ENCODE measurements at places on chromosomes 2 and 18.

DNA sequence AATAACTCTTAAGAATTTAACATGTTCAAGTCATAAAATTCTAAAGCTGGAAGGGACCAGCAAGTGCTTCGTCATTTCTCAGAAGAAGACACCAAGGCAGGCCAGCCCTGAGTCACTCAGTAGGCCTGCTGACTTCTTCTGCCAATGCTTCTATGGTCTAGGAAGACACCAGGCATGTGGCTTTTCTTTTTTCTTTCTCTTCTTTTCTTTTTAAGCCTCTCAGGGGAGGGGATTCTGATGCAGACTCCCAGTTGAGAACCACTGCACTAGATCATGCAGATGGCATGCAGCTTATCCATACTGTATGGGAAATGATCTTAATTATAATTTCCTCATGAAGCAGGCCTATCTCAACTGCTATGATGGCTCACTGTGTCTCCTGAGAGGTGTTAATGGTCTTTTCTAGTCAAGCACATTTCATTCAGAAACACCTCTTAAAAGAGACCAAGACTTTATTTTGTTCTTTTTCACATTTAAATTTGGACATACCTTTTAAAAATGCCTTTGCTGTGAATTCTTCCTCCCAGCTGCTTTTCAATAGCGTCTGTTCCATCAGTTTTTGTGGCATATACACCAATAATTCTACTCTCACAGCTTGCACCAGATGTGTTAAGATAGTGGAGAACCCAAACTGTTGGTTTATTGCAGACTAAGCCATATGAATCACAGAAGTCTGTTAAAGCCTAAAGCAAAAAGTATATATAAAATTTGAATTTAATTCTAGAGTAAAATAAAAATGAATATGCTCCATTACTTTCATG, 11.3 kb downstream of the KCTD18 start:
- DNase-seq: no peak

- DNase-seq: peak; percentile 68
Measured at GRCh38 chr18:3998698-3999333, 456.3 kb downstream of the DLGAP1 start.

GRCh38 chr2:37776487-37776886, 105.0 kb upstream of the CDC42EP3 start:
- peak; percentile 88 for DNase-seq

DNA sequence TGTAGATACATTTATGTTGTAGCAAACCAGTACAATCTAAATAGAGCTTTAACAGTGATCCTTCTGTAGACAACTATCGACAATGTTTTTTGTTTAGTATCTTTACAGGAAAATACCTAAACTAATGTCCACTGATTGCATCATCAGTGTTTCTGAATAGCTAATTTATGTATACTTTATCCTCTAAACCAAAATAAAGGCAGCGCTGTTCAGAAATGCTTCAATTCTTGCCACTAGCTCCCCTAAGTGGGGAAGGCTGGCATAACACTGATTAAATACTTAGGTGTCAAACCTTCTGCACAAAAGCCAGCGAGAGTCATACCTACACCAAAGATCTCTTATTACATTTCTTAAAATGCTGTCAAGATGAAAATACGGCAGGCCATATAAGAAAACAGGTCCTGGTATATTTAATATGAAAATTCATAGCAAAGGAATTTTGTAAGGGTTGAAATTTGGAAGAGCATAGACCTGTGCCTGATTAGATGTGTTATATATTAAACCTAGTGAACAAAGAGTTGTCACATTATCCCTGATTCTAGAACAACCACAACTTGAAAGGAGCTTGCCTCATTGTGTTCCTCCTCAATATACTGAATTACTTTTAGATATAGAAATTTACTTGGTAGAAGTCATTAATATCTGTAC, 1693.4 kb upstream of the SLC39A10 start:
- peak; percentile 71 for DNase-seq

DNA sequence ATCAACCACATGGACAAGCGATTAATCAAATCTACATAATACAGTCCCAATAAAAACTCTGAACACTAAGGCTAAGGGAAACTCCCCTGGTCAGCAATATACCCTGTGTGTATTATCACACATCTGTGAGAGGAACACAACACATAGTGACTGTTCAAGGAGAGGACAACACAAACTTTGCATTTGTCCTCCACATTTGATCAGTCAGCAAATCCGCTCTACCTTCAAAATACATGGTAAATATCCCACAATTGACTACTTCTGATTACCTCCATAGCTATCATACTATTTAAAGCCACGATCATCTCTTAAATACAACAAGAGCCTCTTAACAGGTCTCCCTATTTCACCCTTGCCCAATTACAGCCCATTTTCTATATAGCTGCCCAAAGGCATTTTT, 45.6 kb downstream of the SS18 start:
- DNase-seq: no peak

DNA sequence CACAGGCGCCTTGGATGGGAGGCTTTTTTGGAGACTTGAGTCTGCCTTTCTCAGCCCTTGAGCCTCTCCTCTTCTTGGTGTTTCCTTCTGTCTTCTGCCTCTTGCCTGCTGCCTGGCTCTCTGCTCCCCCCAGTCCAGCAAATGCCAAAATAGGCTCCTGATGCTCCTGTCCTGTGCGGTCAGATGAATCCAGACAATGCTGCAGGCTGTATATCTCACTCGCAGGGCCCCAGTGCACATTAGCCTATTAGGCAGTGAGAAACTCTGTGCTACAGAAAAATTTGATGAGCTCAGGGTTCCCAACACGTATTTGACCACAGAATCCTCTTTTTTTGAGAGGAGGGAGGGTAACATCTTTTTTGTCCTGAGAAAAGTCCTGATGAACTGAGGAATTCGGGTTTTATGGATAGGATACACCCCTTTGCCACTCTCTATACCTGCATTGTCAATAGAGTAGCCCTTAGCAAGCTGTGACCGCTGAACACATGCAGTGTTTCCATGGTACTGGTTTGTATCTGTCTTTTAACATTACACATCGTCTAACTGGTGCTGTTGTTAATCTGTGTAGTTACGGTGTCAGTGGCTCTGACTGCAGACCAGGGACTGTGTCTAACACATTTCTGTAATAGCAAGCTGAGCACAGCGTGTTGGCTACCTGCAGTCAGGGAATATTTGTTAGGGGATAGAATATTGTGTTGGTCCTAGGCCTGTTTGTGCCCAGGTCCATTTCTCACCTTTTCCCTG, 50.8 kb downstream of the FAM228A start:
- DNase-seq: no peak

DNA sequence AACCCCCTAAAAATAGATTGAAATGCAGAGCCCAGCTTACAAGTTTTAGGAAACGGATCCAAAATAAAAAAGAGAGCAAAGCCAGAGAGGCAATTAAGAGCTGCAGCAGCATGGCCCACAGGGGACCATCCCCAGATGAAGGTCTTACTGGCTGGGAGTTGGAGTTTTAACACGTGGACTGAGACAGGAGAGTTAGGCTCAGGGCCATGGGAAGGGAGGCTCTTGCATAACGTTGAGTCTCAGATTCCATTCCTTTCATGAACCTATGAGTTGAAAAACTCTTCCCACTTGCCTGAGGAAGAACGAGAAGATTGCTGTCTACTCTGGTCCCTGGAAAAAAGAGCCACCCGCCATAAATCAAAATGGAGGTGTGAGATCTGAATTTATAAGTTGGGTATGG, 101.8 kb upstream of the NDUFV2 start:
- DNase-seq: no peak

GRCh38 chr18:78912844-78913243, 66.8 kb upstream of the SALL3 start:
- DNase-seq: no peak

DNA sequence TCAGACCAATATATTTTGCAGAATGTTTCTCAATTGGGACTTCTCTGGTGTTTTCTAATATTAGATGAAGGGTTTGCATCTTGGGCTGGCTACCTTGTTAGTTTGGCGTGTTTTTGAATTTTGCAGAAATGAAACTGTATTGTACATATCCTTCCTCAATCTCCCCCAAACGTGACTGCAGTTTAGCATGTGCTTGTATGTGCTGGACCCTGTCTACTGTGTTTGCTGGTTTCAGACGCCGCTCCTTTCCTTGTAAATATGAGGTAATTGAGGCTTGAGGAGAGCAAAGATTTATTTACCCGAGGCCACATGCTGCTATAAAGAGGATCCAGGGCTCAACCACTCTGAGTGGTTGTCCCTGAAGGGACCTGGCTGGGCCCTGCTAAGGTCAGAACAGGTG, 57.2 kb downstream of the NGEF start:
- no peak for DNase-seq

DNA sequence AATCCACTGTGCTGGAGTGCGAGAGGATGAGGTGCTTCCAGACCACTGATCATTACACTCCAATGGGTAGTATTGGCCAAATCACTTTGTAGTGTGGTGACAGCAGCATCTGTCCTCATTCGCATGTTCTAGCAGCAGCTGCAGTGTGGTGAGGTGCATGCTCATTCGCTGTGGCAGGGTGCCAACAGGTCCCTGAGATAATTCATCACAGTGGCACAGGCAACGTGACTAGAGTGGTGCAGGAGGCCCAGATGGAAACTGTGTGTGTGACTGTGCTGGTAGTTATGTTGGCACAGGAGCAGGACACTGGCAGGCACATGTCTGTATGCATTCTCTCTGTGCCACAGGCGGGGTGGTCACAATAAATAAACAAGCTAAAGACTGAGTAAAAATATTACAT, 329.5 kb upstream of the SYT4 start:
- DNase-seq: no peak

DNA sequence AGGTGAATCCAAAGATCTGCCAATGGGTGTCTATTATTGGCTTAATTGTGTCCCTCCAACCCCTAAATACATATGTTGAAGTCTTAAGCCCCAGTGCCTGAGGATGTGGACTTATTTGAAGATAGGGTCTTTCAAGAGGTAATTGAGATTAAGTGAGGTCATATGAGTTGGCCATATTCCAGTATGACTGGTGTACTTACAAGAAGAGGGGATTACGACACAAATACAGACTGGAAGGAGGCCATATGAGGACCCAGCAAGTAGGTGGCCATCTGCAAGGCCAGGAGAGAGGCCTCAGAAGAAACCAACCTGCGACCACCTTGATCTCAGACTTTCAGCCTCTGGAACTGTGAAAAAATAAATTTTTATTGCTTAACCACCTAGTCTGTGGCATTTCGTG, 121.1 kb upstream of the FN1 start:
- no peak for DNase-seq

DNA sequence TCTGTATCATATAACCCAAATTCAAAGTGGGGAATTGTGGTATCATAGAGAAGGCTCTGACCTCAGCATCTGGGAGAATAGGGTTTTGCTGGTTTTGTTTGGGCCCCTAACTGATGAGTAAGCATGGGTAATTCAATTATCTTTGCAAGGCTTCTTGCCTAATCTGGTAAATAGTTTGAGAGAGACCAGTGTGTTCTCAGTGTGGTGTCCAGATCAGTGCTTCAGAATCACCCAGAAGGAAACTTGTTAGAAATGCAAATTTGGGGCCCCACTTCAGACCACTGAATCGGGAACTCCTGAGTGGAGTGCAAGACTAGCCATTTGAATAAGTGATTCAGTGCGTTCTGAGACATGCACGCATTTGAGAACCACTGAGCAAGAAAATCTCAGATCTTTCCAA, 282.7 kb downstream of the EPHA4 start:
- DNase-seq: peak; percentile 40

DNA sequence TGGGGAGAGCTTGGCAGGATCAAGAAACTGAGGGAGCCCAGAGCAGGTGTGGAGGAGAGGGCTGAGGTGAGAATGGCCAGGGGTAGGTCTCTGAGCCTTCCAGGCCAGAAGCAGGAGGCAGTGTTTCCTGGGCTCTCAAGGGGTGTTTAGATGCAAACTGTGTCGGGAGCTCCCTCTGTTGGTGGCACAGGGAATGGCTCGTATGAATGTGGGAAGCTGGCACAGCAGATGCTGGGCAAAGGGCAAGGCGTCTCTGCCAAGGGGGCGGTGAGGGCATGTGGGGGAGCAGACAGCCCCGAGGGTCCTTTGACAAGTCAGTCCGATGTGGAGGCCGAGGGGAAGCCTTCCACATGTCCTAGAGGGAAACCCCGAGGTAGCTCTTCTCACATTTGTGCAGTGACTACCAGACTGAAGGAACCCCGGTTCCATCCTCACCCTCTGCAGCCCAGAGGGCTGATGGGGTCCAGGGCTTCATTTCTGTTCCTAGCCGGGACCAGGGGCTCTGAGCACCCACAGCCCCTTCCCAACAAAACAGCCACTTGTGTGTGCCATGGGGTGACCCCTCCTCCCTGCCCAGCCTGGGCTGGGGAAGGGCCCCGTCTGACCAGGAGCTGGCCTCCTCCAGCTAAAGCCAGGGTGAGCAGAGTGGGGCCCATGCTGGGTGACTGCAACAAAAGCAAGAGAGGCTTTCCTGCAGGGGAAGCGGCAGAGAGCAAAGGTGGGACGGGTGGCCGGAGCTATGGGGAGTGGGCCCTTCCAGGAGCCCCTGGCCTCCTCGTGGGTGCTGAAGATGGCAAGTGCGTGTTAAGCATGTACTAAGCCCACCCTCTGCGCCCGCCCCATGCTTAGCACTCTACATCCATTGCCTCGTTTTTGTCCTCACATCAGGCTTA, 103.4 kb downstream of the SEPTIN10 start:
- peak; percentile 71 for DNase-seq

DNA sequence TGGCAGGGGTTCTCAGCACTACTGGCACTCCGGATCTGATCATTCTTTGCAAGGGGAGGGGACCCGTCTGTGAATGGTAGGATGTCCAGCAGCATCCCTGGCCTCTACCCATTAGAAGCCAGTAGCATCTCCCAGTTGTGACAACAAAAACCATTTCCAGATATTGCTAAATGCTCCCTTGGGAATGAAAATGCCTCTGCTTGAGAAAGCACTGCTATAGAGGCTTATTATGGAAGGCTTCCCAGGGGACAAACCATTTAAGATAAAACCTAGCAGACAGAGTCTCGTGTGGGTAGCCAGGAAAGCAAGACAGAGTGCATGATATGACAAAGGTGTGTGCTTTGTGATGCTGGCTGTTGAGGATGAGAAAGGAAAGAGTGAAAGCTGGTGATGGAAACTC, 273.7 kb downstream of the TMX3 start:
- no peak for DNase-seq
